CD4-positive, alpha-beta memory T cell (primary cell): ENCODE measurements at places on chromosomes 11 and 22. TPM values are rescaled to one million over a fixed set of nuclear protein-coding genes. Genes with fewer than 3 reads are reported as not detected.

Gene IGF2
- total RNA-seq: not detected

Gene C2CD3
- total RNA-seq: 52.7 TPM

Gene HOATZ
- total RNA-seq: not detected

Gene TMEM121B
- 0.12 TPM for total RNA-seq

Gene SLC22A12
- total RNA-seq: not detected
